ENCODE measurements at places on chromosomes 7 and 10. TPM values are rescaled to one million over a fixed set of nuclear protein-coding genes. Genes with fewer than 3 reads are reported as not detected.

Gene PTPRN2
- total RNA-seq: 7.3 TPM

Gene MBL2
- not detected for total RNA-seq

Gene CYP3A4
- total RNA-seq: not detected

Gene ZNF775
- total RNA-seq: 17.1 TPM

Gene CYP3A7
- total RNA-seq: not detected

Gene SORCS3
- not detected for total RNA-seq

Gene CALHM3
- not detected for total RNA-seq

Gene INSYN2A
- not detected for total RNA-seq

Gene FMC1
- not detected for total RNA-seq

Gene NUDT13
- 7.6 TPM for total RNA-seq

Gene MLLT10
- 16.3 TPM for total RNA-seq

Gene GRK5
- total RNA-seq: 75.5 TPM

Gene MINPP1
- 14.3 TPM for total RNA-seq

GRCh38 chr10:36171953-36172940 lies 530.2 kb upstream of the FZD8 start:
- no peak for DNase-seq

DNA sequence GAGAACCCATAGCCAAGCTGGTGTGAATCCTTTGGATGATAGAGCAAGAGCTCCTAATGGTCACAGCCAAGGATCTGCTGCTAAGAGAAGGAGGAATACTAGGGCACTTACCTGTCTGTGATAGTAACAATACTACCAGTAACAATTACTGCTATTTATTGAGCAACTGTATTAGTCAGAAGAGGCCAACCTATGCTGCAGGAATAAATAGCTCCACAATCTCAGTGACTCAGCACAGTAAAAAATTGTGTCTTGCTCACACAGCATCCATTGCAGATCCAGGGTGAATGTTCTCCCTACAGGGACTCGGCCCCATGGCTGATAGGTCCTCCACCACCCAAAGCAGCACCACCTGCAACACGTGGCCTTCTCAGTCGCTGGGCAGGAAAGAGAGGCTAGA lies 257.6 kb upstream of the ZMIZ1 start:
- DNase-seq: no peak

DNA sequence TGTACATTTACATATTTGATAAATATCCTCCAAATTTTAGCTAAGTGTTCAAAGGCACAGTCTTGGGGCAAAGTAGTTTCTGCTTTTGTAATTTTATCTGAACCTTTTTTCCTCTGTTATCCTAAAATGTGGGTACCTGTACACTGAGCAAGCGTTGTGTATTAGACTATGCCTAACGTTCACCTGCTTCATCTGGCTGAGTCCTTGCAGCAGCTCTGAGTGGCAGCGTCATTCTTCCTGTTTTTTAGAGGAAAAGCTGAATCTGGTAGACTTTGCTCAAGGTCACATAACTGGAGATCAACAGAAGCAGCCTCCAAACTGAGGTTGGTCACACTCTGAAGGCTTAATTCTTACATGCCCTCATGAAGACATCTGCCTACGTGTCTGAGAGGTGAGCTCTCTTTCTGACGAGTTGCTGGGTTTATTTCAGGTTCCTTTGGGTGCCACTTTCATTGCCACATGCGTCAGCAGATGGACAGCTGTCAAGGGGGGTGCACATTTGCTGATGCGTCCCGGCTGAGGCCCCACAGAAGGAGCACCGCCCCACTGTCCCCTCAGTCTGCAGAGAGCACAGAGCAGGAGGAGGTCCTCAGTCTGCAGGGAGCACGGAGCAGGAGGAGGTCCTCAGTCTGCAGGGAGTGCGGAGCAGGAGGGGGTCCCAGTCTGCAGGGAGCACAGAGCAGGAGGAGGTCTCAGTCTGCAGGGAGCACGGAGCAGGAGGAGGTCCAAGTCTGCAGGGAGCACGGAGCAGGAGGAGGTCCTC lies 406.5 kb upstream of the SHH start:
- peak; percentile 13 for DNase-seq

DNA sequence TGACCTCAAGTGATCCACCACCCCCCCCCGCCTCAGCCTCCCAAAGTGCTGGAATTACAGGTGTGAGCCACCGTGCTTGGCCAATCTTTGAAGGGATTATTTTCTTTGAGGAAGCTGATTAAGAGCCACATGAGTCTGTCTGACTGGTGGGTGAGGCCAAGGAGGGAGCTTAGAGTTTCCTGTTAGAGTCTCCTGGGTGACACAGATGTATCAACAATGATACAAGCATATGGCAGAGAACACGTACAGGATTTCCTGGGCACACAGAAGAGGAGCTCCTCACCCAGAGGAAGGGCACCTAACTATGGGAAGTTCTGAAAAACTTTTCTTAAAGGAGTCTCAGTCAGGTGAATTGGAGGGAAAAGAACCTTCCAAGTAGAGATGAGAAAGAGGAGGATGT lies 69.4 kb downstream of the GOLGA7B start:
- DNase-seq: no peak

GRCh38 chr10:72340510-72341261 lies 14.0 kb downstream of the DNAJB12 start:
- no peak for DNase-seq

GRCh38 chr10:73968098-73968521 lies 29.8 kb upstream of the VCL start:
- no peak for DNase-seq

DNA sequence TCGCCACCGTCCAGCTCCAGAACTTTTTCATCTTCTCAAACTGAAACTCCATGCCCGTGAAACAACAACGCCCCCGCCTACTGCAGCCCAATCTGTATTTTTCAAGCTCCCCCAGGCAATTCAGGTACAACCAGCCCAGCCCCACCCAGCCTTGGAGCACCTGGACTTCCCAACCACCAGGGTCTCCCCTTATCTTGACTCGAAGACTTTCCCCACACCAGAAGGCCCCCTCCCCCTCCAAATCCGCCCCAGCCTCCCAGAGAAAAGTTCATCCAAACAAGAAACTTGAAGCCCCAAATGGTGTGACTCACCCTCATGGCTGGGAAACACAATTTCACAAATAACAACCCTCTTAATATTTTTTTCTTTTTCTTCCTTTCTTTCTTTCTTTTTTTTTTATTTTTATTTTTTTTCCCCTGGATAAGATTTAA lies 10.6 kb downstream of the ZCCHC24 start:
- DNase-seq: no peak

GRCh38 chr7:159139202-159139601 lies 5.5 kb downstream of the VIPR2 start:
- no peak for DNase-seq

- peak; percentile 95 for DNase-seq
Observed at GRCh38 chr7:37031571-37032257, 307.4 kb upstream of the AOAH start.

- DNase-seq: no peak
Observed at GRCh38 chr10:29670761-29671160, 36.0 kb upstream of the SVIL start.

DNA sequence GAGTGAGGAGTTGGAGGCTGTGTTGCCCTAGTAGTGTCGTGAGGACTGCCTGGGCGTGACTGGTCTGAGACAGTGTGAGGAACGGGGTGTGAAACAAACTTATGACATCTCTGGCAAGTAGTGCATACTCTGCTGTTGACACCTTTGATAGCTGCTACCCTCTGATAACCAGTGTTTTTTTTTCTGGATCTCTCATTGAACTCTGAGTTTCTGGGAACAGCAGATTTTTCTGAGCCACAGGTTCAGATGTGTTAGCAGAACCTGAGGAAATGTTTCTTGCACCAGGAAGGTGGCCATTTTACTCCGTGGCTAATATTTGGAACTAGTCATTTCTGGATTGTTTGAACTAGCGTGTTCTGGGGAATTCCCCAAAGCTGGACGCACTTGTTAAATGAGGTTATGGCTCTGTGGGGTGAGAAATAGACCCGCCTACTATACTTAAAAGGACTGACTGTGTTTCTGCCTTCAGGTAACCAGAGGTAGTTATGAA lies 52.9 kb downstream of the AUTS2 start:
- no peak for DNase-seq

DNA sequence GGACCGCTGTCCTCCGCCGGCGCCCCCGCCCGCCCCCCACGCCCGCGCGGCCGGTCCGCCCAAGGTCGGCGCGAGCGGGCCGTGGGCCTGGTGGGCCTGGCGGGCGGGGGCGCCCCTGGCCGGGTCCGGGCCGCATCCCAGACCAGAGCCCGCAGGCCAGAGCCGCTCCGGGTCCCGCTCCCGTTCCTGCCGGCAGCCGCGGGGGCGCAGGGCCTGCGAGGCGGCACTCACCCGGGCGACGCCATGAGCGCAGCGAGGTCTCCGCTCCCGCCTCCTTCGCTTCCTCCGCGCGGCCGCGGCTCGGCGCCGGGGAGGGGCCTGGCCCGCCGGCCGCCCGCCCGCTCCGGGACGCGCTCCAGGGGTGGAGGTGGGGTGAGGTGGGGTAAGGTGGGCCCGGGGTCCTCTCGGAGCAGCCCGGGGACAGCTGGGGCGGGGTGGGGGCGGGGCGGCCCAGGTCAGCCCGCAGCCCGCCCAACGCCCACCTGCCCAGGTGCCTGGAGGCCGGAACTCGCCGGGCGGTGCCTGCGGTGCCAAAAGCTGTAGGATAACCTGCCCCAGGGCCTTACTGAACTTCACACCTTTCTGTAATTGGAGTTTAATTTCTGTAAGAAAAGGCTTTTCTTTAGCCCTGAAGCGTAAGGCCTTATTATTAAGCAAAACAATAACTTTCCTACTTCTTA lies at the start of gene URGCP:
Gene URGCP (minus strand): TSS at position 266 of the 680 bp plus-strand sequence. CDS start 21 bp downstream, at position 245.
- peak; percentile 67 for DNase-seq

DNA sequence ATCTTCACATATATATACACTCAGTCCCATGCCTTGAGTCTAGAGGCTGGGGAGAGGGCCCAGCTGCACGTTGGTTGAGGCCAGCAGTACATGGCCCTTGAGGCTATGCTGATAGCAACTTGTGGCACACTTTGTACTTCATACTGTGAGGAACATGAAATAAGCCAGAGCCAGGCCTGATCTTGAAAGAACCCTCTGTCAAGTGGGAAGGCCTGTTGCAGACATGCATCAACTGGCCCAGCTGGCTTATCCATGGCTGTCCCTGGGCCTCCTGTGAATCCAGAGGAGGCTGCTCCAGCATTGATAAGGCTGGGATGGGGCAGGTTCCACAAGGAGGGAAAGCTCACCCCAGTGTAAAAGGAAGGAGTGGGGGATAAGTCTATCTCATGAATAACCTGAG lies 140.4 kb downstream of the NRF1 start:
- DNase-seq: no peak

GRCh38 chr7:94559972-94560371 lies 50.4 kb downstream of the CASD1 start:
- no peak for DNase-seq

DNA sequence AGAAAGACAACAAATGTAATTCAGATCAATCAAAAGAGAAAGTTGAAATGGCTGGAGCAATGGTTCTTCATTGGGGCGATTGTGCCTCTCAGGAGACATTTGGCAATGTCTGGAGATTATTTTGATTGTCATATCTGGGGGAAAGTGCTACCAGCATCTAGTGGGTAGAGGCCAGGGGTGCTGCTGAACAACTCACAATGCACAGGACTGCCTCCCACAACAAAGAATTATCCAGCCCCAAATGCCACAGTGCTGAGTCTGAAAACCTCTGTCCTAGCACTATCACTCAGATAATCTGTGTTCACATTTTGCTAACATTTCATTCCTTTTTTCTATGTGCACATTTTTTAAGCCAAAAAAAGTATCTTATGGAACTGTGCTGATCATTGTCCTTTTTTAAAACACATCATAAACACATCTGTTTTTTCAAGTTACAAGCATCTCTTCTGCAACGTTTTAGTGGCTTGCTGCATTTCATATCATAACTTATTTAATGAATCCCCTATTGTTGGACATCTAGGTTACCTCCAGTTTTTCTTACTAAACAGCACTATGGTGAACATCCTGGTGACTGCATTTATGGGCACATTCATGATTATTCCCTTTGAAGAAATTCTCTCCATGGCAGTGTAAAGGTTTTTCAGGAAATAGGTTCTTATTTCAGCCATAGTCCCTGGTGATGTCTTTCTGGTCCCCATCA lies 114.2 kb downstream of the C10orf105 start:
- DNase-seq: no peak

DNA sequence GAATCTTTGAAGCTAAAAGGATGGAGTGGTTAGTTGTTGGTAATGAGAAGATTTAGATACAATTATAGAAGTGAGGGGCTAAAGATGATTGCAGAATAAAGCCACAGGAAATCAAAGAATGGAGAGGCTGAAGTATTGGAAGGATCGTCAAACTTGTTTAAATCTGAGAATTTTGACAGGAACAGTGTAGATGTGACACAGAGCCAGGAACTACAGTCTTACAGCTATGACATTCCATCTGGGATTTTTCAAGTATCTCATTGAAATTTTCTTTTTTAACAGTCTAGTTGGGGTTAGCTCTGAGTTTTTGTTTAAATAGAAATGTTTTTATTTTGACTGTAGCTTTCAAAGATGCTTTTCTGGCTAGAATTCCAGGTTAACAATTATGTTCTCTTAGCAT lies 181.4 kb downstream of the NRG3 start:
- DNase-seq: no peak

- DNase-seq: no peak
Observed at GRCh38 chr7:6430271-6430940, 17.3 kb downstream of the DAGLB start.

- no peak for DNase-seq
Observed at GRCh38 chr10:112227331-112227987, 43.9 kb upstream of the GPAM start.
